ENCODE measurements at places on chromosomes 4 and X.

GRCh38 chr4:139645458-139645857 lies 20.2 kb upstream of the MGST2 start:
- DNase-seq = no peak

GRCh38 chr4:186871856-186872255 lies 148.2 kb upstream of the FAT1 start:
- no peak for DNase-seq

- DNase-seq = no peak
Measured at GRCh38 chr4:146458594-146458993, 63.1 kb downstream of the SLC10A7 start.

- DNase-seq = no peak
Measured at GRCh38 chrX:68994135-68994890, 165.5 kb downstream of the EFNB1 start.

- DNase-seq = no peak
Measured at GRCh38 chr4:81180916-81181315, 34.1 kb downstream of the PRKG2 start.

- DNase-seq = no peak
Measured at GRCh38 chr4:2732526-2732925, 23.6 kb downstream of the TNIP2 start.
